Stimulated activated naive CD4-positive, alpha-beta T cell treated with Interleukin-2 at 50 U/mL for 16 hours (primary cell): ENCODE measurements at places on chromosomes 12 and 14.
A peak's percentile ranks its signal among the peaks of the same experiment; 100 is the strongest.

DNA sequence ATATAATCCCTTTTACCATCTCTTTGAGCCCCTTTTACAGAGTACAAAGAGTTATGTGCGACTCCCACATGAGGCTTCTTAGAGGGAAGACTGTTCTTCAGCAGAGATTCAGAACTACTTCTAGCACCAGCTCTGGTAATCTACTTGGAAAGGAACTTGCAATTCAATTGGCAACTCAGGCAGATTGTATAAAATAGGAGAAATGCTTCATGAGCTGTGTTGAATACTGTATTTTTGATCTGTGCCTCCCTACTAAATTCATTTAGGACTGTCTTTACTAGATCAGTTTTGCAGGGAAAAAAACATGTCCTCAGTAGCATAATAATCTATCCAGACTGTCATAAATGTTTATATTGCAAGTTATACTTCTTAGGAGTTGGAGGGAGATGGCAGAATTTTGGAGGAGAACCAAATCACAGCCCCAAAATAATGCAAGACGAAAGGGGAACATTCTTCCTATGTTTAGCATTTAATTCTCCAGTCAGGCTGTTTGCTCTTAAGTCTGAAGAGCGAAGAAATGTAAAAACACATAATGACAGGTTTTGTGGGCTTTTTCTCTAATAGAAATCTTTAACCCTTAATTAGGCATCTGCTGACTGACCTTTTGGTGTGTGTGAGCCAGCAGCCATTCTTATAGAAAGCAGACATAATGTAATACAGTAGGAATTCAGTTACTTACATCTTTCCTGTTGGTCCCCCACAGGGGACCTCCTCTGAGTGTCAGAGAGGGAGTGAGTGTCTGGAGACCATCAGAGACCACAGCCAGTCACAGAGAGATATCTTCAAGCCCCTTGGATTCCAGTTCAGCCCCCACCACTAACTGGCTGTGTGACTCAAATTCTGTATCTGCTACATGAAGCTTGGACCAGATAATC is 3.9 kb downstream of the ANO4 start:
- DNase-seq, result no peak

DNA sequence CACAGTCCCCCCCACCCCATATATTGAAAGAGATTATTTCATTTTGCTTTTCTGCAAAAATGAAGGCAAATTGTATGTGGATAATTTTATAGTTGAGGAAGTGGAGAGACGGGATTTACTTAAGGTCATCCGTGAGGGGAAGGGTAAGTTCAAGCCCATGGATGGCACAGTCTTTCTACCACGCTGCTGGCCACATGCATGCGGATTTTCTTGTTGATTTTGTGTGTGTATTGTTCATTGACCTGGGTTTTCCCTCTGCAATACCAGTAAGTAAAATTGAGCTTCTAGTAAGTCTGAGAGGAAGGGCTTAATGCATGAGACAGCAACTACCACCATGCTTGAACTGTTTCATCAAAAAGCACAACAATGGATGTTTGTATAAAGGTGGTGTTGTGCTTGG is 35.1 kb downstream of the ACACB start:
- DNase-seq, result no peak

DNA sequence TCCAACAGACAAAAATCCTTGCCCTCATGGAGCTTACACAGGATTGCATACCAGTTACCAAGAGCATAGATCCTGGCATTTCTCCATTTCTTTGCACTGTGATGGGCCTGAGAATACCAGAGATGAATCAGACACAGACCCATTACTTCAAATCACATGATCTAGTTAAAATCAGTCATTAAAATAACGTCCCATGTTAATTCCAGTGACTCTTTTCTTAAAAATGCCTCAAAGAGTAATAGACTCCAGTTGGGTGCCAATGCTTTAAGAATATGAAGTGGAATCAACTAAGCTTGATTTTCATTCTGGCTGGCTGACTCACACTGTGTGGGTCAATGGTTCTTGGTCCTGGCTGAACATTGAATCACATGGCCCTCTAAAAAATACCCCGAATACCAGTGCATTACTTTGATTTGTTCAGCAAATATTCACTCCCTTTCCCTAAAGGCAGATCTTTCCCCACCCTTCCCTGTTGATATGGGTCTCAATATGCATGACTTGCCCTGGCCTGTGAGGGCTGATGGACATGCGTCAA is 11.0 kb downstream of the ASB2 start:
- no peak for DNase-seq

- DNase-seq, result no peak
Observed at GRCh38 chr14:71060274-71060673, 153.0 kb downstream of the PCNX1 start.

GRCh38 chr14:65926504-65926903 is 514.0 kb downstream of the FUT8 start:
- DNase-seq, result no peak

GRCh38 chr12:94686834-94687628 is 36.7 kb upstream of the TMCC3 start:
- DNase-seq, result no peak

DNA sequence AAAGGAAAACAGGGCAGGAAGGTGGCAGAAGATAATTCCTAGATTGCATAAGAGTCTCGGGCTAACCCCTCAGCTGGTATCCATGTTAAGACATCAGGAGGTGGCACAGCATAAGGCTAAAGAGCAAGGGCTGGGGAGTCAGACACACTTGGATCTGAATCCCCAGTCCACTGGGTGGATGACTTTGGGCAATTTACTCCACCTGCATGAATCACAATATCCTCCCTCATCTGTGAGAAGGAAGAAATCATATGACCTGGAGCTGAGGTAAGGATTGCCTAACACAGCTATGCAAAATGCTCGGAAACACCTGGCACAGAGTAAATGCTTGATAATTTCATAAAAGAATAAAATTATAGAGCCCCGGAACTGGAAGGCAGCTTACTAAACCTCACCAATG is 217.9 kb downstream of the PIK3C2G start:
- no peak for DNase-seq

DNA sequence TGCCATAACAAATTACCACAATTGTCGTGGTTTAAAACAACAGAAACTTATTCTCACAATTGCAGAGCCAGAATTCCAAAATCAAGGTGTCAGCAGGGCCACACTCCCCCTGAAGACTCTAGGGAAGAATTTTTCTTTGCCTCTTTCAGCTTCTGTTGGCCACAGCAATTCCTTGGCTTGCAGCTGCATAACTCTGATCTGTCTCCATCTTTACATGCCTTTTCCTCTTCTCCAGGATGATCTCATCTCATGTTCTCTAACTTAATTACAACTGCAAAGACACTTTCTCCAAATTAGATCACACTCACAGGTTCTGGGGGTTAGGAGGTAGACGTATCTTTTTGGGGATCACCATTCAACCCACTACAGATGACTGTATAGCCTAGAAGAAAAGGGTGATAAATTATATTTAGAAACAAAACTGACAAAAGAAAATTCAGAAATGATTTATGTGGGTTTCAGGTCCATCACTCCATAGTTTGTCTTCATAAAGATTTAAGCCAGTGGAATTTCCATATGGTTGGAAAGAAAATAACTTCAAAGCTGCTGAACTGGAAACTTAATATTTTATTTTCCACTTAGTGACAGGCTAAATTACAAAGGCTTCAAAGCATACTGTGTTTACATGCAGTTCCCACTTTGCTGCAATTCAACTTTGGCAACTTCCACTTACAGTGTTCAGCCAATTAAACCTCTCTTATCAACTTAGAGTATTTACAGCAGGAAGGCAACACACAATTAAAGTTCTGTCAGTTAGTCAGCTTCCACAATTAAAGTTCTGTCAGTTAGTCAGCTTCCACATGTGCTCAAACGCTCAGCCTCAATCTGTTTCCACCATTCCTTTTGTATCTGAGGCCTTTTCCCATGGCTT is 213.3 kb downstream of the EPS8 start:
- DNase-seq, result no peak

GRCh38 chr14:61145903-61146481 is 135.1 kb downstream of the TMEM30B start:
- no peak for DNase-seq

GRCh38 chr14:94217116-94217515 is 43.0 kb downstream of the PPP4R4 start:
- DNase-seq, result no peak

GRCh38 chr12:112486361-112486760 is 67.6 kb downstream of the PTPN11 start:
- DNase-seq, result no peak

- DNase-seq, result no peak
Observed at GRCh38 chr12:93723568-93723930, 46.4 kb downstream of the CRADD start.

DNA sequence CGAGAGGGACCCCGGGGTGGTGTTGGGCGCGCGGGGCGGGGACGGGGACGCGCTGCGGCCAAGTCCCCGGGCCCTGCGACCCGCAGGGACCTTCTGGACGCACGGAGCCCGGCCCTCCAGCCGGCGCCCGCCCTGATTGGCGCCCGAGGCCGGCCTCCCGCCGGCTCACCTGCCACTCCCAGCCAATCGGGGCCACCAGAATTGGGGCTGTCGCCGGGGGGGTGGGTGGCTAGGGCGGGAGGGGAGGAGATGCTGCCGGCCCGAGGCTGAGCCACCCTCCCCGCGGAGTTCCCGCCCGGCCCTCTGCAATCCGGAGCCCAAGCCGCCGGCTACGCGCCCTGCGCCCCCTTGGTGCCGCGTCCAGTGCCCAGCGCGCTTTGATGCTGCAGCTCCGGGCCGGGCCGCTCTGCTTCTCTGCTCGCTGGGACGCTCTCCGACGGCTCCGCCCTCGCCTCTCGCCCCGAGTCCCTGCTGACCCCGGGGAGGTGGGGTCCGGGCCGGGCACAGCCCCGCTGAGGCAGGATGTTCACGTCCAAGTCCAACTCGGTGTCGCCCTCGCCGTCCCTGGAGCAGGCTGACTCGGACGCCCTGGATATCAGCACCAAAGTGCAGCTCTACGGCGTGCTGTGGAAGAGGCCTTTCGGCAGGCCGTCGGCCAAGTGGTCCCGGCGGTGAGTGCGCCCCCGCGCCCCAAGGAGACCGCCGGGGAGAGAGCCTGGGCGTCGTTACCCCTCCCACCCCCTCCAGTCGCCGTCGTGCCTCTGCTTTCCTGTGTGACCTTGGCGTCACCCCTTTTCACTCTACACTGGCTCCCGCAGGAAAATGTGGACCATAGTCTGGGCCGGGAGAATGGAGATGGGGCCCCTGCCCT is at the start of gene PLEKHD1:
Gene PLEKHD1 (plus strand): TSS at position 285 of the 871 bp plus-strand sequence. CDS start 238 bp downstream, at position 523.
- no peak for DNase-seq

DNA sequence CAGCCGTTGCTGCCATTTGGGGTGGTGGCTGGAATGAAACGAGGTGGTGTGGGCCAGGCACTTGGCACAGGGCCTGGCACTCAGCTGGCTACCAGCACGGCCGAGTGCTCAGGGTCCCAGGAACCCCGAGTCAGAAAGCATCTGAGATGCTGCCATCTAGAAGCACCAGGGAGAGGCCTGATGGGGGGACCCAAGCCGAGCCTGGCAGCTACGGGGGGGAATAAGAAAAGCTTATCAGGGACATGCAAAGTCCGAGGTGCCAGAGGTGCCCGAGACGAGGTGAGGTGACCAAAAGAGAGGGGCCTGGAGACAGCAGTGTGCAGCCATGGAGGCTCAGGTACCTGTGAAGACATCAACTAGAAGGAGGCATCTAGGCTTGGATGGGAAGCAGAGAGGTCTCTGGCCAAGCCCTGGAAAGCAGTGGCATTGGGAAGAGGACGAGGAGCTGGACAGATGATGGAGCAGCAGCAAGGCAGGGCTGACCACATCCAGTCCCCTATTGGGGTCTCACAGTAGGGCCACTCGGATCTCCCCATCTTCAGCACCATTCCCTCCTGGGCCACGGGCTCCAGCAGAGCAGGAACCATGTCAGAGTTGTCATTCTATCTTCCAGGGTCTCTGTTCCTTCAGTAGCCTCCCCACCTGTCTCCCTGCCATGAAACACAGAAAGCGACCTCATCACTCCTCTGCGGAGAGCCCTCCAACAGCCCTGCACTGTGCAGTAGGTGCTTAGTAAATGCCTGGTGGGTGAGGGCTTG is 59.3 kb upstream of the DIO3 start:
- no peak for DNase-seq

DNA sequence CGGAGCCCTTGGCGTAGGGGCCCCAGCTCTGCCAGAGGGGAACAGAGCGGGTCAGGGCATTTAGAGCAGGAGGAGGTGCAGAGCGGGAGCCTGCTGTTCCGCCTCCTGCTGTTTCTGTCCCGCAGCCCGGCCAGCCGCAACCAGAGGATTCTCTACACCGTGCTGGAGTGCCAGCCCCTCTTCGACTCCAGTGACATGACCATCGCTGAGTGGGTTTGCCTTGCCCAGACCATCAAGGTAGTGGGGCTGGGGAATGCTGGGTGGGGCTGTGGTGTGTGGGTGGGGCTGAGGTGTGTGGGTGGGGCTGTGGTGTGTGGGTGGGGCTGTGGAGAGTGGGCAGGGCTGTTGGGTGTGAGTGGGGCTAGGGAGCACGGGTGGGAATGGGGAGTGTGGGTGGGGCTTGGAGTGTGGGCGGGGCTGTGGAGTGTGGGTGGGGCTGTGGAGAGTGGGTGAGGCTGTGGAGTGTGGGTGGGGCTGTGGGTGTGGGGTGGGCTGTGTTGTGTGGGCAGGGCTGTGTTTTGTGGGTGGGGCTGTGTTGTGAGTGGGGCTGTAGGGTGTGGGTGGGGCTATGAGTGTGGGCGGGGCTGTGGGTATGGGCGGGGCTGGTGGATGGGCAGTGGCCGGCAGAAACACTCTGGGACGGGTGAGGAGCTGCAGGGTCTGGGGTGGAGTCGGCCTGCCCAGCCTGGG is 8.0 kb downstream of the ASPG start:
- no peak for DNase-seq

GRCh38 chr12:62435303-62436163 is 31.1 kb upstream of the MON2 start:
- DNase-seq, result peak; percentile 6

DNA sequence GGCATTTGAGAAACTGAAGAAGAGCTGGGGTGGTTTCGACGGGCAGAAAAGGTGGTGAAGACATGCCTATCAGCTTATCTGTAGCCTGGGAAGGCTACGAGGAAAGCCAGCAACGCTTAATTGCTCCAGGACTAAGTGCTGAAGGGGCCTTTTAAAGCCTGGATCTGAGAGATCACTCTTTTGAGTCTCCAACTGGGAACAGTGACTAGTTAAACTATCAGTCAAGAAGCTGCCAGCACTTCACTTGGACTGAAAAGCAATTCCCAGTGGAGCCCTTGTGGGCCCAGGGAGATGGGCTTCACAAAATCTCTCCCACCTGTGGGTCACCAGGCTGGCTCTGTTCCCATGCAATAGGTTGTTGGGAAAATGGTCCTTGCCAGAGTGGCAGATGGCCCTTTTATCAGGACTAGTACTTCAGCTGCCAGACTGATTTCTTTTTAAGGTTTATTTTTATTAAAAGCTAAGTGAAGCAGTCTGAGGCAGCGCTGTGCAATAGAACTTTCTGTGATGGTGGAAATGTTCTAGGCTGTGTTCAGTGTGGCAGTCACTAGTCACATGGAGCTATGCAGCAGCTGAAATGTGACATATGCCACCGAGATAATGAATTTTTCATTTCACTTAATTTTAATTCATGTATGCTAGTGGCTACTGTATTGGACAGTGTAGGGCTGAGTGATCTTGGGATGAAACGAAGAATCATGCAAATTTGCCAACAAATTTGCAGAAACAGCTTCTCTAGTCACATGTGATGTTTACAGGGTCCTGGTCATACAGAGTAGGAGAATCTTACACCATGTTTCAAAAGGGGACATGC is 276.8 kb downstream of the PCNX1 start:
- no peak for DNase-seq
